ENCODE measurements at places on chromosomes 6 and 20.

DNA sequence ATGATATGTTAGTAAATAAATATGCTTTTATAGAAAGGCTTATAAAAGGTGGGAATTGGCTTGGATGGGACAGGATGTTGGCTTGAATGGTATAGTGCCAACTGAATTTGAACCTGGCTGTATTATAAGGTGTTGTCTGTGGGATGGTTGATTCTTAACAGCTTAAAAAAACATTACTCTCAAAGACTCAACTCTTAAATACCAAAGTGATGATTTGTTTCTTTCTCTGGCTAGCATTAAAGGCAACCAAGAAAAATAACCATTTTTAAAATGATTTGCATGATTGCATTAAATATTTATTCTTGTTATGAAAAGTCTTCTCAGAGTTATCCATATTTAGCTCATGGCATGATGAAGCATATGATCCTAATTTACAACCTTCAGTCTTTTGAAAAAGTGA, 216.2 kb downstream of the RIMS1 start:
- DNase-seq = no peak

DNA sequence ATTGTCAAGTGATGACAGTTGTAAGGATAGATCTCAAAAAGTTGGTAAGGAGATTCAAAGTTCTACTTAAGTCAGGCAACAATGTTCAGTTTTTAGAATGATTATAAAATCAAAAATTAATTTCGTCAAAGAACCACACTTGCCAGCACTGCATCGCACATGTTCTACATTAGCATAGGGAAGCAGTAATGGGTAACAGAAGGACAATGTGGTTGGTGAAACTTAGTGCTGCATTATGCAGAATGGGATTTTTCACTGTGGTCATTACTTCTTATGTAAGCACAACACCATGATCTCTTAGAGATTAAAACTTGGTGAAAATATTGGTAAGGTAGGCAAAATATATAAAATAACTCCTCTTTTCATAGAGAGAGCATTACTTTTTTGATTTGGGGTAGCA, 173.7 kb upstream of the THEMIS start:
- DNase-seq = no peak

DNA sequence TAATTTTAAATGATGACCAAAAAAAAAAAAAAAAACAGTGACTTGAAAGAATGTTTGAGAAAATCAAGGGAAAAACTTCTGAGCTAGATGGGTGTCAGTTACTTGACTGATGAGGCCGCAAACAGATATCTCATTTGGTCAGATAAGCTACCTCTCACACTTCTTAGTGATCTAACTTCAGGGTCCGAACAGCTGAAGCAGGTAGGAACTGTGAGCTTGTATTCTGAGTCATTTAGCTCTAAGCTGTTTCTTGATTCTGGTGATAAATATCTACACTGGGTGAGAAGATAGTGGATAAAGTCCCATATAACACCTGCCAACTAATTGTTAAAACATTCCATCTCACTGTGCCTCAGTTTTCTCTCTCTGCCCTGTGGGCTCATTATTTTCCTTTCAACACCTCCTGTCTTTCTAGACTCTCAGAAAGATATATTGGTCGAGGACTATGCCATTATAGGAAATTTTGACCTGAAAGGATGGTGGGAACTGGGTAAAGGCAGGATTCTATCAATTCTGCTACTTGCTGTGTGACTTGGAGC, 7.7 kb downstream of the KIF3B start:
- DNase-seq = no peak

GRCh38 chr6:148999501-148999900, 252.7 kb downstream of the UST start:
- DNase-seq = peak; percentile 24

- DNase-seq = no peak
These were observed 14.4 kb upstream of the SLC22A23 start for GRCh38 chr6:3471286-3471685.

DNA sequence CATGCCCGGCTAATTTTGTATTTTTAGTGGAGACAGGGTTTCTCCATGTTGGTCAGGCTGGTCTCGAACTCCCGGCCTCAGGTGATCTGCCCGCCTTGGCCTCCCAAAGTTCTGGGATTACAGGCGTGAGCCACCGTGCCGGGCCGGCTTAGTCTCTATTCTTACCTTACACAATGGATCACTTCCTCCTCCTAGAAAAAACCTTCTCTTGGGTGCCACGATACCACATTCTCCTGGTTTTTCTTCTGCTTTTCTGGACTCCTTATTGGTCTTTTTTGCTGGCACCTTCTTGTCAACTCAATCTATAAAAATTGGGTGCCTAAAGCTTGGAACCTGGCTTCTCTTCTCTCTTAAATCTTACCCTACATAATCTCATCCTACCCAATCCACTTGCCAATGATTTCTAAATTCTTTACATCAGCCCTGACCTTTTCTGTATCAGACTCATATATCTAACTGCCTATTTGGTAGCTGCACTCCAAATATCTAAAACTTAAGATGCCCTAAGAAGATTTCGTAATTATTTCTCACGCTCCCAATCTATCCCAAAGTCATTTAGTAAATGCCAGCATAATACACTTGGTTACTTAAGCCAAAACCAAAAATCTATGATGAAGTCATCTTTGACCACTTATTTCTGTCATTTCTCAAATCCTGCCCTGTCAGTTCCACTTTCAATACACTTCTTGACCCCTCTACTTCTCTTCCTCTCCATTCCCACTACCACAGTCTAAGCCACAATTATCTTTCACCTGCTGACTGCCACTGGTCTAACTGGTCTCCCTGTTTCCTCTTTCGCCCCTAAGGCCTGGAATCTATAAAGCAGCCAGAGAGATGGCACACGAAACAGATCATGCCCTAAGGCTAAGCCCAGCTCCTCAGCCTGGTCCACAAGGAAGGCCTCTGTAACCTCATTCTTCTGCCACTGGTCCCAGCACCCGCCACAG, 43.2 kb downstream of the ELMO2 start:
- peak; percentile 89 for DNase-seq

DNA sequence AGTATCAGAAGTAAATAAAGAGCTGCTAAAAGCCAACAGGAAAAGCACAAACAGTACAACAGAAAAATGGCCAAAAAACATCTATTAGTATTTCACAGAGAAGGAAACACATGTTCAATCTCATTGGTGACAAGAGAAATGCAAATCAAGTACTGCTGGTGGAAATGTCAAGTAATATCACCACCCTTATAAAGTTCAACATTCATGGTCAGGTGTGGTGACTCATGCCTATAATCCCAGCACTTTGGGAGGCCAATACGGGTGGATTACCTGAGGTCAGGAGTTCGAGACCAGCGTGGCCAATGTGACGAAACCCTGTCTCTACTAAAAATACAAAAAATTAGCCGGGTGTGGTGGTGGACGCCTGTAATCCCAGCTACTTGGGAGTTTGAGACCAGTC, 42.8 kb downstream of the ESF1 start:
- DNase-seq = no peak

DNA sequence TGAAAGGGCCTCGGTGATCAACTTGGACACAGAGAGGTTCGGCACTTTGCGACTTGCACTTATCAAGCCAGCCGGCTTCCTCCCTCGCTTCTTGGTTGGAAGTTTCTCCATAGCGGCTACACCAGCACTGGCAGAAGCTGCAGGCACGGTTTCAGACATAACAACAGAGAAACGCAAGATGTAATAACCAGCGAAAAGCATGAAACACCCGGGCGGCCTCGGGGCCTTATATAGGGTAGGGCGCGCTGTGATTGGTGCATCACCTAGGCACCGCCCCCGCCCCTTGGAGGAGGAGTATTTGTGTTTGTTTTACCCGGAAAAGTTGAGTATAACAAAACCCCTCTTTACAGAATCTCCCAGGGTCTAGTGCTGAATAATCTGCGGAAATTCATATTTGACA, 20.7 kb downstream of the HFE start:
- no peak for DNase-seq

DNA sequence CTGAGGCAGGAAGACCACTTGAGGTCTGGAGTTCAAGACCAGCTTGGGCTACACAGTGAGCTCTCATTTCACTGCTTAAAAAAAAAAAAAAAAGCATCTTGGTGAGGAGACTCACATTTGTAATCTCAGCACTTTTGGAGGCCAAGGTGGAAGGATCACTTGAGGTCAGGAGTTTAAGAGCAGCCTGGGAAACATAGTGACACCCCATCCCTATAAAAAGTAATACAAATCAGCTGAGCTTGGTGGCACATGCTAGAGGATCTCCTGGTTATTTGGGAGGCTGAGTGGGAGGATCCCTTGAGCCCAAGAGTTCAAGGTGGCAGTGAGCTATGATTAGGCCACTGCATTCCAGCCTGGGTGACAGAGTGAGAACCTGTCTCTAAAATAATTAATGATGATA, 29.4 kb upstream of the SYNCRIP start:
- DNase-seq = no peak

DNA sequence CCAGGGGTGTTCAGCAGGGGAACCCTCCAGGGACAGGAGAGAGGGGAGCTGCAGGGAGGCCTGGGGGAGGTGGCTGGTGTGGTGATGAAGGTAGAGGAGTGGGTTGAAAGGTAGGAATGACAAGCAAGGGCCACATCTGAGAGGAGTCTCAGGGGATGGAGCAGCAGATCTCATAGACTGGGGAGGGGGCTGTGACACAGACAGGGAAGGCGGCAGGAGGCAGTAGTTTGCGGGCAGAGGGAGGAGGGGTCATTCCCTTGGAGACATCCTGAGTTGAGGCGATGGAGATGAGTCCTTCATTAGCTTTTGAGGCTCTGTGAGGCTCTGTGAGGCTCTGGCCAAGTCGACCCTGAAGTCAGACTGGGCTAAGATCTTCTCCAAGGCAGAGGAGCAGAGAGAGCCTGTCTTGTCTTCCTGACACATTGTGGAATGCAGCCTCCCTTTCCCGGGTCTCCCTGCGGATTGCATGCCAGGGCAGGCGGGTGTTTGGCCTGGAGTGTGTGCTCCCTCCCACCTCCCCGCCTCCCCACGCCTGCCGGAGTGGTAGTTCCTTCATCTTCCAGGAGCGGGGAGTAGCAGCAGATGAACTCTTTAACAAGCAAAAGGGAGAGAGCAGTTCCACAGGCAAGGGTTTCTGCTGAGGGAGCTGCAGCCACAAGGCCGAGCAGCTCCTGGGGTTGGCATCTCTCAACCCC, 34.3 kb upstream of the MLN start:
- no peak for DNase-seq

DNA sequence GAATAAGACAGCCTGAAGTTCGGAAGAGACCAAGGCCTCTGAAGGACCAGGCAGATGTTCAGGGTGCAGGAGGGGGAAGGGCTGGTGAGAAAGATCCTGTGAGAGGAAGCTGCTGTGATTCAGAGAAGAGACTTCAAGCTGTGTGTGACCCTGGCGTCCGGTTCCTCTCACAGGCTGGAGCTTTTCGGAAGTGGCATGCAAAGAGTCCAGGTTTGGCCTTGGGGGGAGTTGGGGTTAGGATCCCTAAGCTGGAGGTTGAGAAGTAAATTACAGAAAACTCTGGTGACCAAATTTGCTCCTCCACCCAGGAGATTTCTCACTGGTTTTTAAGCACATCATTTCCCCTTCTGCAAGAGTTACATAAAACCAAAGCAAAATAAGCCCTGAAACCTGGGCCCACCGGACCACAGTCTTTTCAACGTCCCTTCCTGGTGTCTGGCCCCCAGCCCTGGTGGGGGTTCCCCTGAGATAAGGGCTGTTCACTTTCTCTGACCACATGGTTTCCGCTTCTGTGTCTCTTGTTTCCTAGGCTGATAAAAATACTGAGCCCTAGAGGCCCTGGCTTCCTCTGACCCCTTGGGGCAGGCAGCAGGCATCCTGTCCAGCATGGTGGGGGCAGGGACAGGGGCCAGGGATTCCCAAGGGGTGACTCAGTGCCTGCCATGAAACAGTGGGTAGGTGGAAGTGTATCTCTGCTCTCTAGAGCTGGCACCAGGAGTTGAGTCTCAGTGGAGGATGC, 12.0 kb upstream of the LTA start:
- DNase-seq = peak; percentile 67

- no peak for DNase-seq
These were observed 191.0 kb upstream of the MMS22L start for GRCh38 chr6:97473979-97474378.

- no peak for DNase-seq
These were observed 21.6 kb downstream of the KIF16B start for GRCh38 chr20:16551607-16552006.

GRCh38 chr6:41644297-41644879, 6.1 kb downstream of the MDFI start:
- no peak for DNase-seq

- no peak for DNase-seq
These were observed 306.9 kb upstream of the SGK1 start for GRCh38 chr6:134624781-134625180.

DNA sequence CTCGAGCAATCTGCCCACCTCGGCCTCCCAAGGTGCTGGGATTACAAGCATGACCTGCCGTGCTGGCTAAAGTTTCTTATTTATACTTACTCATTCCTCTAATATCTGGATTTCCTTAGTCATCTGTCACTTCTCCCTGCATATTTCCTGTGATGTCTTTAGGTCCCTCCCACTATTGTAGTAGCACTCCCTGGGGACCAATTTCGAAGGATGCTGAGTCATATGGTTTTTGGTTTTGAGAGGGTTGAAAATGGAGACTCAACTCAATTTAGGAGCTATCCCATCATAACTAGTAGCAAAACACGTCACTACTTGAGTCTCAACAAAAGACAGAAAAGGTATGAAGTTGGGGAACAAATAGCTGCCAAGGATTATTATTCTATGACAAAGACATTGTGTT, 20.2 kb downstream of the MCUR1 start:
- DNase-seq = no peak

- DNase-seq = no peak
These were observed 24.6 kb downstream of the GMEB2 start for GRCh38 chr20:63602321-63602720.

GRCh38 chr6:151634336-151634720, 140.5 kb downstream of the CCDC170 start:
- no peak for DNase-seq
